ENCODE measurements at places on chromosomes 7 and 10. TPM values are rescaled to one million over a fixed set of nuclear protein-coding genes. Genes with fewer than 3 reads are reported as not detected.

NXPH1 gene
- not detected for total RNA-seq

TMEM178B gene
- total RNA-seq: not detected

RGR gene
- total RNA-seq: not detected

MEOX2 gene
- 0.13 TPM for total RNA-seq

PON1 gene
- total RNA-seq: not detected

ACSM6 gene
- total RNA-seq: not detected

GSTO2 gene
- 18.4 TPM for total RNA-seq

CCAR1 gene
- total RNA-seq: 18.9 TPM

NRF1 gene
- total RNA-seq: 18.0 TPM

SLC26A5 gene
- not detected for total RNA-seq

MALRD1 gene
- 0.08 TPM for total RNA-seq

SCART1 gene
- 1.4 TPM for total RNA-seq

GLUD1 gene
- 93.0 TPM for total RNA-seq

DPY19L1 gene
- total RNA-seq: 25.3 TPM

CDK14 gene
- 26.3 TPM for total RNA-seq

TLL2 gene
- total RNA-seq: 0.26 TPM

NUTM2E gene
- 0.13 TPM for total RNA-seq

MSMB gene
- total RNA-seq: not detected

ATRNL1 gene
- total RNA-seq: 0.56 TPM

SFRP5 gene
- total RNA-seq: not detected

CBLL1 gene
- 14.2 TPM for total RNA-seq

CPED1 gene
- total RNA-seq: 21.2 TPM

DDX50 gene
- 44.5 TPM for total RNA-seq

RADIL gene
- total RNA-seq: 0.78 TPM

ZRANB1 gene
- 21.3 TPM for total RNA-seq

CARD11 gene
- total RNA-seq: 0.16 TPM

A1CF gene
- total RNA-seq: not detected

OR2A5 gene
- not detected for total RNA-seq

PTF1A gene
- not detected for total RNA-seq

TMEM168 gene
- 16.2 TPM for total RNA-seq

NPC1L1 gene
- 0.24 TPM for total RNA-seq

CC2D2B gene
- not detected for total RNA-seq

GPR146 gene
- 3.7 TPM for total RNA-seq

MINDY4 gene
- 4.2 TPM for total RNA-seq

CRHR2 gene
- total RNA-seq: not detected

GPR15LG gene
- not detected for total RNA-seq

BAMBI gene
- 23.4 TPM for total RNA-seq

CPVL gene
- 1.7 TPM for total RNA-seq

MDFIC gene
- 30.7 TPM for total RNA-seq

CALHM3 gene
- not detected for total RNA-seq

ZNF239 gene
- 3.6 TPM for total RNA-seq

IQUB gene
- total RNA-seq: 0.13 TPM

SUN3 gene
- not detected for total RNA-seq

STAG3 gene
- 0.16 TPM for total RNA-seq

UTF1 gene
- total RNA-seq: not detected

HTR5A gene
- not detected for total RNA-seq

RTKN2 gene
- total RNA-seq: 1.7 TPM

NPSR1 gene
- not detected for total RNA-seq

PPP1R17 gene
- total RNA-seq: not detected

CLDN4 gene
- total RNA-seq: 3.2 TPM

ATP6V0A4 gene
- not detected for total RNA-seq

PPP1R3C gene
- total RNA-seq: 17.3 TPM

CHAT gene
- total RNA-seq: not detected

AGBL3 gene
- 0.52 TPM for total RNA-seq

PVRIG gene
- not detected for total RNA-seq

WNT8B gene
- not detected for total RNA-seq

FAM25A gene
- not detected for total RNA-seq

ZNF479 gene
- not detected for total RNA-seq
